ENCODE measurements at places on chromosomes 3 and 15. TPM values are rescaled to one million over a fixed set of nuclear protein-coding genes. Genes with fewer than 3 reads are reported as not detected.

PIF1 gene
- total RNA-seq = 13.4 TPM

PRR20G gene
- total RNA-seq = 2.8 TPM

PCBP4 gene
- 12.6 TPM for total RNA-seq

INSYN1 gene
- total RNA-seq = 3.2 TPM

ALG1L2 gene
- total RNA-seq = not detected

ISY1 gene
- 19.4 TPM for total RNA-seq

AQP9 gene
- 0.05 TPM for total RNA-seq

ZNF662 gene
- total RNA-seq = not detected

ANKDD1A gene
- 1.7 TPM for total RNA-seq

CLEC3B gene
- not detected for total RNA-seq

CHRD gene
- 0.11 TPM for total RNA-seq

SEC61A1 gene
- total RNA-seq = 121 TPM

TMCO5A gene
- not detected for total RNA-seq

GP9 gene
- not detected for total RNA-seq

UROC1 gene
- not detected for total RNA-seq

TM4SF1 gene
- 1,031 TPM for total RNA-seq

GPR149 gene
- total RNA-seq = not detected

PRR23B gene
- not detected for total RNA-seq

EBLN2 gene
- 0.38 TPM for total RNA-seq

P2RY13 gene
- not detected for total RNA-seq

ACTC1 gene
- 0.22 TPM for total RNA-seq

HGD gene
- total RNA-seq = 22.1 TPM

CD200 gene
- not detected for total RNA-seq
